CD14-positive monocyte (primary cell): ENCODE measurements at places on chromosomes 12 and 14. TPM values are rescaled to one million over a fixed set of nuclear protein-coding genes. Genes with fewer than 3 reads are reported as not detected.

Gene NKX2-1
- polyA plus RNA-seq, result not detected in 2 replicates

Gene SLC6A15
- polyA plus RNA-seq, result not detected in 2 replicates

Gene GALNT16
- polyA plus RNA-seq, result not detected

Gene CABP1
- 0.43 and 0.45 TPM in 2 replicates for polyA plus RNA-seq

Gene WSCD2
- polyA plus RNA-seq, result not detected in 2 replicates

Gene CHFR
- polyA plus RNA-seq, result 28.0 TPM

Gene FMNL3
- 4.0 and 5.4 TPM in 2 replicates for polyA plus RNA-seq

Gene TMPRSS12
- not detected in 2 replicates for polyA plus RNA-seq

Gene NEUROD4
- not detected for polyA plus RNA-seq

Gene ANKS1B
- polyA plus RNA-seq, result not detected

Gene SIX6
- not detected for polyA plus RNA-seq

Gene IL23A
- 1.6 TPM for polyA plus RNA-seq

Gene ATG2B
- polyA plus RNA-seq, result 0.94 TPM

Gene ARF3
- 56.5 TPM for polyA plus RNA-seq

Gene RPL36AL
- 136 and 237 TPM in 2 replicates for polyA plus RNA-seq

Gene KLHL33
- polyA plus RNA-seq, result 0.03 and 0.04 TPM in 2 replicates

Gene FGF23
- polyA plus RNA-seq, result not detected in 2 replicates

Gene SLC2A14
- polyA plus RNA-seq, result 0.29 TPM

Gene RNF34
- polyA plus RNA-seq, result 15.5 TPM

Gene C12orf60
- not detected for polyA plus RNA-seq

Gene COX14
- 63.8 and 80.1 TPM in 2 replicates for polyA plus RNA-seq

Gene LTBP2
- polyA plus RNA-seq, result 0.24 and 0.37 TPM in 2 replicates

Gene HIP1R
- 0.55 and 0.60 TPM in 2 replicates for polyA plus RNA-seq

Gene IFNG
- 0.06 TPM in 1 of 2 replicates, not detected in the other for polyA plus RNA-seq

Gene MORN3
- polyA plus RNA-seq, result not detected

Gene SLC10A1
- not detected in 2 replicates for polyA plus RNA-seq

Gene P2RX2
- not detected for polyA plus RNA-seq

Gene PTGER2
- polyA plus RNA-seq, result 51.5 and 59.3 TPM in 2 replicates

Gene PCED1B
- 0.65 and 0.66 TPM in 2 replicates for polyA plus RNA-seq

Gene NGB
- polyA plus RNA-seq, result not detected in 2 replicates

Gene FOXM1
- polyA plus RNA-seq, result not detected
